Heart left ventricle (tissue), 16 donors: ENCODE measurements at places on chromosomes 7 and 10. TPM values are rescaled to one million over a fixed set of nuclear protein-coding genes. Genes with fewer than 3 reads are reported as not detected.

HABP2 gene
- not detected for total RNA-seq

C7orf25 gene
- total RNA-seq, result 6.3 TPM

RASSF4 gene
- total RNA-seq, result 76.1 TPM

OR2A42 gene
- not detected for total RNA-seq

UBE2D1 gene
- 59.3 TPM for total RNA-seq

ARHGAP22 gene
- 3.6 TPM for total RNA-seq

TAS2R41 gene
- not detected for total RNA-seq

CRTAC1 gene
- total RNA-seq, result 4.2 TPM

CALY gene
- not detected for total RNA-seq

HOXA1 gene
- not detected for total RNA-seq

MLLT10 gene
- total RNA-seq, result 25.2 TPM

NEUROG3 gene
- not detected for total RNA-seq

SLC26A4 gene
- total RNA-seq, result 1.1 TPM

SPAM1 gene
- not detected for total RNA-seq

ANKRD30A gene
- total RNA-seq, result not detected

DPCD gene
- 23.8 TPM for total RNA-seq

CABCOCO1 gene
- 0.19 TPM for total RNA-seq

C10orf71 gene
- total RNA-seq, result 120 TPM

CCDC7 gene
- 24.9 TPM for total RNA-seq

PVRIG gene
- total RNA-seq, result not detected

TSPAN13 gene
- total RNA-seq, result 17.5 TPM

CALD1 gene
- total RNA-seq, result 123 TPM

CC2D2B gene
- total RNA-seq, result 0.48 TPM

CCL24 gene
- 0.77 TPM for total RNA-seq

AVPI1 gene
- 9.1 TPM for total RNA-seq

CALML5 gene
- total RNA-seq, result not detected

GIMAP6 gene
- total RNA-seq, result 52.7 TPM

EBF3 gene
- total RNA-seq, result 8.8 TPM

NFE2L3 gene
- 2.0 TPM for total RNA-seq

CSTF2T gene
- 18.5 TPM for total RNA-seq
